NCI-H774 (cell line): ENCODE measurements at places on chromosomes 2 and 18.

GRCh38 chr2:222057347-222058073 lies 241.3 kb downstream of the PAX3 start:
- no peak for DNase-seq

DNA sequence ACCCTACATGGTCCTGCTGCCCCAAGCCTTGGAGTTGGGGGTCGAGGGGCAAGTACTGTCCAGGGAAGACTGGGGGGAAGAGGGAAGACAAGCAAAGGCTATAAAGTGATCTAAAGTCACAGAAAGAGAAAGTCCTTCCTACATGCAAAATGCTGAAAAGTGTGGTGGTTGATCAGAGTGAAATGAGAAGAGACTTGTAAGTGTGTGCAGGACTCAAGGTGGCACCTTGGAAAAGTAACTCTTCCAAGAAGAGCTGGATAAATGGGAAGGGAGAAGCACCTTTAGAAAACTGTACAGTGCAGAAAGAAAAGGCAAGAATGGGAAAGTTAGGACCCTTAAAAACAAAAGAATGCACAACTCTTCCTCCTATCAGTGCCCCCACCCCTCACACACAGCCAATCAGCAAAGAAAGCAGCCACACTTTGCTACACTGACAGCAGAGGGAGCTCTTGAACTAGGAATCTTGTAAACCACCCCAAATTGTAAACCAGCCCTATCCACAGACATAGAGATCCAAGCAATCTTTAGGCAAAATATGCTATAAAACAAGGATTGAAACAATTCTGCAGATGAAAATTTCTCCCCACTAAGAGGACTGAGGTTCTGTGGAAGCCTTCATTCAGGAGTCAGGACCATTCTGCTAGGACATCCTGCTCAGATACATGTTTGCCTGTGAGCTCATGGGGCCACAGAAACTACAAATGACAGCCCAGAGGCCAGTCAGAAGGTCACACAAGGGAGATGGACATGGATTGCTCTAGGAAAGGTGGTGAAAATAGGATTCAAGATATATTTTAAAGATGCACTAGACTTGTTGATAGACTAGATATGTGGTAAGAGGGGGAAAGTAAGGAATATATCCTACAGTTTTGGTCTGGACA lies 146.4 kb downstream of the FTCDNL1 start:
- DNase-seq = no peak

- no peak for DNase-seq
These were observed 246.0 kb downstream of the LDLRAD4 start for GRCh38 chr18:13464432-13465123.

- DNase-seq = no peak
These were observed 229.3 kb upstream of the HDAC4 start for GRCh38 chr2:239629926-239630617.

DNA sequence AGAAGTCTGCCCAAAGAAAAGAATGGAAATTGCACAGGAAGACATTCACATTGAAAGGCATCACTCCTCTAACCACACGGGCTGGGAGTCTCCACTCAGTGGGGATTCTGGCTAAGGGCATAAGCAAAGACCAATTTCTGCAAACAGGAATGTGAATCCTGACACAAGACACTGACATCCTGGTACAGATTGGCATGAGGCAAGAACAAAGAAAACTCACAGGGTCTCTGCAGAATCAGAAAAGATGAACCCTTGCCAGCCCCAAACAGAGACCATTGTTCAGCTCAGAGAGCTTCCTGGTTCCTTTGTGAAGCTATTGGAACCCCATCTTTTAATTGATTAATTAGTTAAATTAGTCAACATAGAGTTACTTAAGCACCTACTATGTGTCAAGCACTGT lies 82.3 kb downstream of the UPP2 start:
- no peak for DNase-seq

- DNase-seq = no peak
These were observed 404.0 kb upstream of the ATP5MC3 start for GRCh38 chr2:175585496-175585895.
